ENCODE measurements at places on chromosomes 4 and X.

- no peak for DNase-seq
Measured at GRCh38 chr4:111999801-112000200, 145.5 kb upstream of the FAM241A start.

DNA sequence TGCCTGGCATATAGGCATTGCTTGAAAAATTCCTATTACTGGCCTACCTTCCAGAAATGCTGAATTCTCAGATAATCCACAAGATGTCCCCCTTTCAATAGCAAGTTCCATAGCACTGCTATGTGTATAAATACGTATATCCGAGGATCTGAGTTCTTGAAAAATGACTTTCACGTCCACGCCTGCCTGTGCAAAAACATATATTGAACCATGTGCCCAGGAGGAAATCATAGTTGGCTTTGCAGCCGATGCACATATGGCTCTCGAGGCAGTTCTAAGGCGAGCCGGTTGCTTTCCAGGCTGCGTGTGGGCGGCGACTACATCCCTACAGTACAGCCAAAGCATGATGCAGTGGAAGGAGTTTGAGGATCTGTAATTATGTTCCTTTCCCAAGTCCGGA, 55.4 kb upstream of the ESX1 start:
- DNase-seq = no peak

DNA sequence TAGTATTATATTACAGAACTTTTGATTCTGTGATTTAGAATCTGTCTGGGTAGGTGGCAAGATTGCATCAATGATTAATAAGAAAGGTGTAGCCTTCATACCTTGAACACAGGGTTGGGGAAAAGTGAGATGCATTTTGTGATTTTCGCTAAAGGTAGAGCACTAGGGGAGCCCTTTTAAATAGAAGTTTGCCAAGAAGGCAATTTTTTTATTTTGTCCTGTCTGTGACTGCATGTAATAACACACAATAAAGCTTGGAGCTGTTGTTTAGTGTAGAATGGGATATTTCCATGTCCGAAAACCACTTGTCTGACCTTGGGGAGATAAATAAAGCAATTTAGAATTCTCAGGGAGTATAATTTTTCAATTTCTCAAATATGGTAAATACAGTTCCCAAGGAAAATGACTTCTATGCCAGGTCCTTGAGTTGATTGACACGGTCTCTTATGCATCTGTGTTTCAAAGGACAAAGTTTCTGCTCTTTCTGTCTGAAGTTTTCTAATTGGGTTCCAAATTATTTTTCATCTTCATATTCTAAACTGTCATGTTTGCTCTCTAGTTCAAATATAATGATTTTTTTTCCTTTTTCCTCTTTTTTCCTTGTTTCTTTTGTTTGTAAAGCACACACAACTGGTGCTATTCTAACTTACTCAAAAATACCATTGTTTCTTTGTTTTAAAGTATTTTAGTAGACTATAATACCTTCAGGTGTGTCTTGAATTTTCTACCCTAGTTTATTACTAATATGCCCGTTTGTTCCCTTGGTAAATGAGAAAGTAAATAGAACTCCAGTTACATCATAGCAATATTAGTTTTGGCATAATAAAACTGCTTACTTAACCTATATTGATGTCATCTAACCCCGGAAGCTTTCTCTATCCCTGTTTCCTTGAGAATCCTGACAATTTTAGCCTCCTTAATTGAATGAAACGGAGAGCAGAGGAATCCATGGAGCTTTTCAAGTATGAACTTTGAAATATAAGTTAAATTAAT, 87.8 kb upstream of the BMPR1B start:
- peak; percentile 66 for DNase-seq

GRCh38 chr4:103934178-103934789, 214.5 kb upstream of the TACR3 start:
- DNase-seq = peak; percentile 58

- DNase-seq = peak; percentile 49
Measured at GRCh38 chrX:101931488-101932248, at the start of gene ZMAT1. TSS of gene ZMAT1 (minus strand) at chrX:101932027. CDS start at chrX:101932008, 19 bp downstream.

- DNase-seq = no peak
Measured at GRCh38 chr4:84286048-84286447, 213.0 kb downstream of the NKX6-1 start.

DNA sequence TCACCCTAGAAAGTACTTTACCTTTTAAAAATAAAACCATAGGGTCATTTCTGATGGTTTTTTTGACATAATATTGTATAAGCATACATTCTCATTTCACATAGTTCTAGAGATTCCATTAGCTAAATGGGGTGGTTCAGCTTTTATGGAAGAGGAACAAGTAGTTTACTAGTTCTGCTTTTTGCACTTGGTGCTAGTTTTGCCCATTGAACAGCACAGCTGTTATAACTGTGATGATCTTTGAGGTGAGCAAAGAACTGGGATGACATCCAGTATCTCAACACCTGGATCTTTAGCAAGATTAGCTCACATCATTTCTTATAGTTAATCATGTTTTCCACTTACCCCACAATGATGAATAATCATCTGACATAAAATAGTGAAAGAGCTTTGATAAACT, 40.9 kb downstream of the MOB1B start:
- no peak for DNase-seq

- DNase-seq = no peak
Measured at GRCh38 chr4:117814277-117815246, 219.7 kb upstream of the NDST3 start.

DNA sequence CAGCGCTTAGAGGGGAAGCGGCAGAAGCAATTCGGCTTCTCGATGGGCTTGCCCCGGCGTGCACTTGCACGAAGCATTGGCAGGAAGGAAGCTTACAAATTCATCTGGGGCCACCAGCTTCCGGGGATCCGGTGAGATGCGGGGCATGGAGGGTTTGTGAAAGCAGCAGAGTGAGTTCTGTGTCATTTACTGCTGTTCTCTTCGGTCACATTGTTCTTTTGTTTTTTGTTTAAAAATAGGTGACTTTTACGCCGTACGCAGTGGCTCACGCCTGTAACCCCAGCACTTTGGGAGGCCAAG, 47.0 kb downstream of the ASMT start:
- no peak for DNase-seq

DNA sequence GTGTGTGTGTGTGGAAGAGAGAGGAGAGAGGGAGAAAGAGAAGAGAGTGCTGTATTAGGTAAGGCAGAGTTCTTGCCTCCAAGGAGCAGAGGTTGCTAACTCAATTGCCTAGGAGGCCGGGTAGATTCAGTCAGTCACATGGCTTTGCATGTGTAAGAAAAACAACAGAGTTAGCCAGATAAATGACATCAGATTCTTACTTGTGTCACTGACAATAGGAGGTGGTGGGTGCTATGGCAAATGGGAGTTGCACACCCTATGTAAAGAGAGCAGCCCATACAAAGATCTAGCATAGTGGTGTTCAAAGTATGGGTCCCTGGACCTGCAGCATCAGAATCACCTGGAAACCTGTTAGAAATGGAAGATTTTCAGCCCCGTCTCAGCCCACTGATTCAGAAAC, 14.4 kb upstream of the PGRMC2 start:
- no peak for DNase-seq

- DNase-seq = no peak
Measured at GRCh38 chr4:182346250-182346649, 103.0 kb downstream of the TENM3 start.

GRCh38 chr4:188023682-188024081, 28.1 kb downstream of the ZFP42 start:
- DNase-seq = no peak

GRCh38 chrX:39516427-39516841, 581.3 kb downstream of the BCOR start:
- no peak for DNase-seq

GRCh38 chrX:27893871-27894270, 86.1 kb downstream of the MAGEB10 start:
- no peak for DNase-seq

GRCh38 chr4:111685205-111685604, 460.0 kb upstream of the FAM241A start:
- no peak for DNase-seq

DNA sequence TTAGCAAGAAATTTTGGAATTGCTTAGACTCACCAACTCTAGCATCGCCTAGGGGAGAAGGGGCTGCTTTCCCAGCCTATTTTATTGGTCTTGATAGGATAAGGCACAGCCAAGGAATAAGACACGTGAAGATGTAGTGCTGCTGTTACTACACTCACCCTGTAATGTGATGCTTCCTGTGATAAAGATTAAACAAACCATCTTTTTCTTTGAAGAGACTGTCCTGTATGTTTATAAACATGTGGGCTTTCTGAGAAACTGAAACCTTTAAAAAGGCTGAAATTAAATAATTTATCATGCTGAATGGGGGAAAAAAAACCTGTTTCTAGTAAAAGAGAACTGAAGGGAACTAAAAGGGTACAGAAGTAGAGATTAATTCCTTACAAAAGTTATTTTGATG, 13.2 kb downstream of the TAPT1 start:
- DNase-seq = no peak

DNA sequence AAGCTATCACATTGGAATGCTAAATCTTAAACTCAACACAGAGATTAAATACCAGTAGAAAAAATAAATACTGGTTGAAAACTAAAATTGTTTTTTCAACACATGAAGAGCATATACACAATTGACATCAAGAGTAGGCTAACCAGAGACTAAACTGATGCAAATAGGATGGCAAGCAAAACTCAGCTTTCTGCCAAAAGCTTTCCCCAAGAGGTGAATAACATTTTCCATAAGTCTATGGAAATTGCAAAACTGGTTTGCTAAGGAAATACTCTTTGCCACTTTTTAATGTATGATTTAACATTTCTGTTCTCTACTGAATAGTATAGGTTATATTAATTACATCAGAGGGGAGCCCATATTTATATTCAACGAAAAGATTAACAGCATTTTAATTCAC, 23.8 kb downstream of the IQCM start:
- no peak for DNase-seq

GRCh38 chr4:52019936-52020657, at the start of gene LRRC66:
TSS of gene LRRC66 (minus strand) at chr4:52020363. CDS start at chr4:52017613, 2,750 bp downstream.
- peak; percentile 3 for DNase-seq

DNA sequence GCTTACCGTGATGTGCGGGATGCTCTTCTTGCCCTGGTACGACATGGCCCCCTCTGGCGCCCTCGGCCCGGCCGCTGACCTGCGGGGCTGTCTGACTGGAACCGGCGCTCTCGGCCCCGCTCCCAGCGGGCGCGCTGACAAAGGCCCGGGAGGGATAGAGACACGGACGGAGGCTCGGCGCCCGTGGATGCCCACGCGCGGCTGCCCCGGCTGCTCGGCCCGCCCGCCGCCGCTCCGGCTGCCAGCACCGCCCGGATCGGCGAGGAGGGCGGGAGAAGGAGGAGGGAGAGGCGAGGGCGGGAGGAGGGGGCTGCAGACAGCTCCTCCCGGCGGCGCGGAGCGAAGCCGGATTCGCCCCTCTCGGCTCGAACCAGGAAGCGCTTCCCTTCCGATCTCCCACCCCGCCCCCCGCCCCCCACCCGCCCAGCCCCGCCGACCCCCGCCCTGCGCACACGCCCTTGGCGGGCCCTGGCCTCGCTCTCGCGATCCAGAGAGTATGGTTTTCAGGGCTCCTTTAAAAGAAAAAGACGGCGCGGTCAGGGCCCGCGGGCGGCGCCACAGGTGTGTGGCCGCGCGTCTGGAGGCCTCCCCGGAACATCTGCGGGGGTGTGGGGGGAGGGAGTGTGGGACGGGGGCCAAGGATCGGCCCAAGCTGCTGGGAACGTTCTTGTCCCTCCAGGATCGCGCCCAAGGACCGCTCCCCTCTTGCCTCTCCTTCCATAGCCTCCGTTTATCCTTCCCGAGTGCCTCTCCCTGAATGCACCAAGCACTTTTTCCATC, 4.5 kb downstream of the CRMP1 start:
- peak; percentile 92 for DNase-seq

- no peak for DNase-seq
Measured at GRCh38 chrX:104008831-104009230, 4.7 kb downstream of the H2BW1 start.

DNA sequence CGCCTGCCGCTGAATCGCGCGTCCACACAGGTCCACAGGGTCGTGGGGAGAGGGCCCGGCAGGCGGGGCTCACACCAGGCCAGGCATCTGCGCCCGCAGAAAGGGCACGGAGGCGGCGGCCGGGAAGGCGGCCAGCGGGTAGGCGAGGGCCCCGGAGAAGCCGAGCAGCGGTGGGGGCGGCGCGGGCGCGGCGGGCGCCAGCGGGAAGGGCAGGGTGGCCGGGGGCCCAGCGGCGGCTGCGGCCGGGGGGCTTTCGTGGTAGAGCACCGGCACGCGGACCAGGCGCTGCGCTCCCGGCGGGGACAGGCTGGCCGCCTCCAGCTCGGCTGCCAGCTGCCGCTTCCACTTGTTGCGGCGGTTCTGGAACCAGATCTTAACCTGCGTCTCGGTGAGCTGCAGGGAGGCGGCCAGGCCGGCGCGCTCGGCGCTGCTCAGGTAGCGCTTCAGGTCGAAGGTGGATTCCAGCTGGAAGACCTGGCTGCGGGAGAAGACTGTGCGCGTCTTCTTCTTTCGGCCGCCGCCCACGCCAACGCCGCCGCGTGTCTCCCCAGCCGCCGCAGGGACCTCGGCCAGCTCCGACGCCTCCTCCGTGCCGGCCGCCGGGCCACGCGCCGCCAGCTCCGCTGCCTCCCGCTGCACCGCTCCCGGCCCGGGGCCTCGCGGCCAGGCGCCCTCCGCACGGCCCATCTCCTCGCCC, 3.9 kb downstream of the HMX1 start:
- DNase-seq = no peak

GRCh38 chr4:949656-950055, 17.4 kb downstream of the TMEM175 start:
- DNase-seq = no peak

GRCh38 chr4:107497054-107497453, 223.0 kb downstream of the PAPSS1 start:
- no peak for DNase-seq

- peak; percentile 80 for DNase-seq
Measured at GRCh38 chrX:31209005-31209628, 137.3 kb upstream of the FTHL17 start.

DNA sequence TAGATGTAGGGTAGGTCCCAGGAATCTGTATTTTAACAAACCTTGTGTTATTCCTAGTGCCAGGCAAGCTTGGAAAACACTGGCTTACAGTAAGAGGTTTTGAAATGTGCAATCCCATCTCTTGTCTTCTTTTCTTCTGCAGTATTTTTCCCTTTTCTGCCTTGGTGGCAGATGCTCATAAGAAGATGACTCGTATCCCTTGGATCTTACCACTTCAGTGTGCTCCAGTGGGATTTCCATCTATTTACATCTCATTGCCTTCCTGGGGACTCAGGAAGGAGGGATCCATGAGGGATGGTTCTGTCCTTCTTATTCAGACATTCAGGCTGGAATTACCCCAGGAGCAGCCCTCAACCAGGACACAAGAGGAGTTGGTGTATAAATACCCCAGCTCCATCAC, 136.6 kb downstream of the NHS start:
- no peak for DNase-seq

- peak; percentile 39 for DNase-seq
Measured at GRCh38 chrX:12595720-12596119, 195.5 kb upstream of the PRPS2 start.

GRCh38 chr4:3253808-3254207, 4.8 kb downstream of the MSANTD1 start:
- no peak for DNase-seq

GRCh38 chr4:120132935-120133334, 66.3 kb upstream of the MAD2L1 start:
- peak; percentile 4 for DNase-seq

All from NCI-H69 (cell line).